Hepatocyte (in vitro differentiated cells): ENCODE measurements at places on chromosomes 12 and 14. TPM values are rescaled to one million over a fixed set of nuclear protein-coding genes. Genes with fewer than 3 reads are reported as not detected.

The HOXC6 gene
- total RNA-seq, result 2.6 and 4.5 TPM in 2 replicates

The WNT5B gene
- 16.6 and 19.9 TPM in 2 replicates for total RNA-seq

The JAG2 gene
- total RNA-seq, result 2.0 and 6.1 TPM in 2 replicates

The CCDC196 gene
- not detected in 2 replicates for total RNA-seq

The KRT8 gene
- 1,376 and 1,381 TPM in 2 replicates for total RNA-seq

The SPIC gene
- not detected in 2 replicates for total RNA-seq

The CNIH1 gene
- total RNA-seq, result 291 and 320 TPM in 2 replicates

The LRIG3 gene
- total RNA-seq, result 63.9 and 71.5 TPM in 2 replicates

The GPR68 gene
- 0.20 and 0.44 TPM in 2 replicates for total RNA-seq

The SLC6A13 gene
- 1.9 and 3.8 TPM in 2 replicates for total RNA-seq

The TSHR gene
- 0.08 TPM in 1 of 2 replicates, not detected in the other for total RNA-seq

The MON2 gene
- 44.3 and 60.9 TPM in 2 replicates for total RNA-seq

The MNAT1 gene
- total RNA-seq, result 39.9 and 60.9 TPM in 2 replicates

The NFYB gene
- total RNA-seq, result 16.1 and 27.5 TPM in 2 replicates

The GPR137C gene
- 1.8 and 2.5 TPM in 2 replicates for total RNA-seq

The DDN gene
- 0.10 and 0.20 TPM in 2 replicates for total RNA-seq

The LAG3 gene
- 0.52 and 0.70 TPM in 2 replicates for total RNA-seq

The COPS7A gene
- total RNA-seq, result 46.9 and 56.7 TPM in 2 replicates
